Muscle of leg (tissue), 16 donors: ENCODE measurements at places on chromosomes 3 and 15.
A peak's percentile ranks its signal among the peaks of the same experiment; 100 is the strongest.

DNA sequence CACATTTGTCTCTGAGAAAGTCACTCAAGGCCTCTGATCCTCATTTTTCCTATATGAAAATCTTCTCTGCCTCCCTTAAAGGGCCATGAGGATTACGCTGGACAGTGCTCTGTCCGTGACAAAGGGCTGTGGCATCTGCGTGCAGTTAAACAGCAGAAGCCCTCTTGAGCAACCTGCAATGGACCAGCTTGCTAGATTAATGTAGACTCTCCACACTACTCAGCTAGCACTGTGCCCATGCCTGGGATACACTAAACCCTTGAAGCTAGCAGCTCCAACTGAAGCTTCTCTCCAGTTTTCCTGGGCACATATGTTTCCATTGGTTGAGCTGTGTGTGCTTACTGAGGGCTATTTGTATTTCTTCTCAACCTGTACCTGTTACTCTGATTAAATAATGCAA, 303.8 kb downstream of the RPLP1 start:
- DNase-seq: no peak

DNA sequence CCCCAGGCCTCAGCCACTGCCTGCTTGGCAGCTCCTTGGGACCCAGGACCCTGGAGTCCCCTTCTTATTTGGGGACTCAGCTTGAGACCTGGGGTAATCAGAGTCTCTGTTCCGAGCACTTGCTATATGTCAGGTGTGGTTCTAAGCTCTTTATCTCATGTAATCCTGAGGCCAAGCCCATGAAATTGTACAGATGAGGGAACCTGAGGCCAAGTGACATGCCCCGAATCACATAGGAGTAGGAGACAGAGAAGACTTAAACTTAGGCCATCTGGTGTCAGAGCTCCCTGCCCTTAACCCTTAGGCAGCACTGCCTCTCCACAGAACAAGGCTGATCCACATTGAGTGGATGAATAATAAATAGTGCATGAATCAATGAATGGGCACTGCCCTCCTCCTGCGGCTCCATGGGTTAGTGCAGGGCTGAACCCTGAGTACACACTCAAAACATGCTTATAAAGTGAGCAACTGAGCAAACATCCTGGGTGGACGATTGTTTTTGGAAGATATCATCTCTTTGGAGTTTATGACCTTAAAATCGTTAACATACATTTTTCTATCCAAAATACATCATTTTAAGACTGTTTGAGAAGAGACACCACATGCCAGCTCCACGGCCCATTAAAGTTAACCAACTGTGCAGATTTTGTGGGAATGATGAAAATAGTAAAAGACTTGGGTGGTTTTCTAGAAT, 33.2 kb upstream of the IQSEC1 start:
- no peak for DNase-seq

DNA sequence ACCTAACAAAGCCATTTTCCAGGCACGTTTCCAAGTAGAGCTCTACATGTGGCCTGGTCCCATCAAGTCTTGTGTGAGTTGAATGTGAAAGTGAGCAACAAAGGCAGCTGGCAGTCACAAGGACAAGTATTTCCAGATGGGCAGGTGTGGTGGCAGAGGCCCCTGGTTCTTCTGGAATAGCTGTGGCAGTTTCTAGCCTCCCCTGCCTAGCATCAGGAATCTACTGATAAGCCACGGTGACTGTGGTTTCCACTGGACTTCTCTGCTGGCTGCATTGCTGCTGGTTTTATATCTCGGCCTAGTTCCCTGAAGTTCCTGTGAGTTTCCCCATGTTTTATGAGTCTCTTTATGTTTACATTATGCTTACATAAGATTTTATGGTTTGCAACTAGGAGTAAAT, 117.7 kb downstream of the GOLIM4 start:
- peak; percentile 11 for DNase-seq

DNA sequence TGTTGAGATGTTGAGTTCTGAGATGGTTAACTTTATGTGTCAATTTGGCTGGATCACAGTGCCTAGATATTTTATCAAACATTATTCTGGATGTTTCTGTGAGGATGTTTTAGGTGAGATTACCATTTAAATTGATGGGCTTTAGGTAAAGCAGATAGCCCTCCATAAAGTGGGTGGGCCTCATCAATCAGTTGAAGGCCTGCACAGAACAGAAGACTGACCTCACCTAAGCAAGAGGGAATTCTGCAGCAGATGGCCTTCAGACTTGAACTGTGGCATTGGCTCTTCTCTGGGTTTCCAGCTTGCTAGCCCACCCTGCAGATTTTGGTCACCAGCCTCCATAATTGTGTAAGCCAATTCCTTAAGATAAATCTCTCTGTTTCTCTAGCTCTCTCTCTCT, 260.4 kb upstream of the VEPH1 start:
- DNase-seq: no peak

- no peak for DNase-seq
These were observed 153.2 kb downstream of the LRRC28 start for GRCh38 chr15:99404454-99404853.

DNA sequence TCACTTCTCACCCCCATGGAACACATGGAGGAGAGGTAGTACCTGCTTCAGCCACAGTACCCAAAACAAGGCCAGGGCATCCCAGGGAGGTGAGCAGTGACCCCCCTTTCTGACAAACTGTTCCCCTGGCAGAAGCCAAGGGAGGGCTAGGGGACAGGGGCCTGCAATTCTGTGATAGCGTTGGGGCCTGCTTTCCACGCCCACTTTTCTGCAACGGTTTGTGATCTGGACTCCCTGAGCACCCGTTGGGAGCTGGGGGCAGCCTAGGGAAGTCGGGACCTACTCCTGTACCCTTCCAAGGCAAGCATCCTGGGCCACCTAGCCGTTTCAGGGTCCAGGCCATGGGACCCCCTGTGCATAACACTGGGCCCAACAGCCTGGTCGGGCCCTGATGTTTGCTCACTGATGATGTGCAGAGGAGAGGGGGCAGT, 996 bp upstream of the DNAJA4 start:
- no peak for DNase-seq

DNA sequence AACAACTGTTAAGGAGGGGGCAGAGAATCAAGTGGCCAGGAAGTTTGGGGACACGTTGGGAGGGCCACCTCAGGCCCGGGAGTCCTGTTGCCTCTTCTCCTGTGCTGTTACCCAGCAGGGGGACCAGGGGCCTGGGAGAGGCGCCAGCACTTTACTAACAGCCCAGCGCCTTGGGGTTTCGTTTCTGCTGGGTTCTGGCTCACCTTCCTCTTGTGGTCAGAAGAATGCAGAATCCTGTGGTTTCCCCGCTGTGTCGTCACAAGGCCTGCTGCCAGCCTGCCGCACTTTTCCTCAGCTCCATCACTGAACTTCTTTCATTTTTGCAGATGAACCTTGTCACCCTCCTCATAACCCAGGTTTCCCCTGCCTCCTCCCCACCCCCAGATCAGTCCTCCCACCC, 67.7 kb downstream of the SLC30A4 start:
- peak; percentile 38 for DNase-seq

GRCh38 chr3:16898595-16899395, 14.0 kb downstream of the PLCL2 start:
- DNase-seq: no peak

DNA sequence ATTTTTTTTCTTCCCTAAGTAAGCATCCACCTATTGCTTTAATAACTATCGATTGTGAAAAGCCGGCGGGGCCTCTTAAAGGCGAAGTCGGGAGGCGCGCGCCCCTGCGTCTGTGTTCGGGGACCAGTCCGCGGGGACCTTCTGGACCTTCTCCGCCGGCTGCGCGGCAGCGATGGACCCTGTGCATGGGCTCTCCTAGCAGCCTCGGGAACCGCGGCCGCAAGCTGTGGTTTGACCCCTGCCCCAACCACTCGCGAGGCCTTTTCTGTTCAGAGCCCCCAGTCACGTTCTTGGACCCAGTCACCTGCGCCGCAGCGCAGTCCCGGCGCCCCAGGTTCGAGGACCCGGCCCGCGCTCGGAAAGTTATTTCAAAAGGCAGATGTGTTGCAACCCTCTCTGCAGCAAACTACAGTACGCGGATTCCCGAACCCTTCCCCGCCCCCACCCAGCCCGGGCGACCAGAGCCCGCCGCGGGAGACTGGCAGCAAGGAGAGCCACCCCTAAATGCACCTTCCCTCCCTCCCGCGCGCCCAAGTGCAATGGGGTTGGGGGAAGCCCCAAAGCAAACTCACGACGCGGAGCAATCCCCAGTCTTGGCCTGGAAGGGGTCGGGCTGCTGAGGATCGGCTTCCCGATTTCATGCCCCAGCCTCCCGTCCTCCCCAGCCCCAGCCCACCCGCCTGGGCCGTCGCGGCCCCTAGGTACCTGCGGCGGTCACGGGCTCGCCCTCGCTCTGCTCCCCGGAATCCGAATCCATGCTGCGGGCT, 684 bp downstream of the TNFAIP8L3 start:
- DNase-seq: peak; percentile 33

DNA sequence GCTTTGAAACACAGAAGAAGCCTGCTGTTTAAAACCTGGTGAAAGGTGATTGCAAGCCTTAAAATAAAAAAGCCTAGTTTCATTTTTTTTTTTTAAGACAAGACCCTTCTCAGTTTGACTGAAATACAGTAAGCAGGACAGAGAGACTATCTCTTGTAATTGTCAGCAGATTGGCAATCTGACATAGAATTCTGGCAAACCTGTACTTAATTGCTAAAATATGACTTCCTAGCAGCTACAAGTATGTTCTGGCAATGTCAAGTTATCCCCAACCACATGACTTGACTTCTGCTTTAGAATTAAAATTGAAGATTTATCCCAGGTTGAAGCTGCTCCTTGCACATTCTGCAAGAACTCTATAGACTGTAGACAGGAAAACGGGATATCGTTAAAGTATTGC, 232.8 kb upstream of the NR2F2 start:
- DNase-seq: peak; percentile 69

GRCh38 chr15:40558952-40559742, 5.7 kb downstream of the CCDC32 start:
- DNase-seq: no peak

DNA sequence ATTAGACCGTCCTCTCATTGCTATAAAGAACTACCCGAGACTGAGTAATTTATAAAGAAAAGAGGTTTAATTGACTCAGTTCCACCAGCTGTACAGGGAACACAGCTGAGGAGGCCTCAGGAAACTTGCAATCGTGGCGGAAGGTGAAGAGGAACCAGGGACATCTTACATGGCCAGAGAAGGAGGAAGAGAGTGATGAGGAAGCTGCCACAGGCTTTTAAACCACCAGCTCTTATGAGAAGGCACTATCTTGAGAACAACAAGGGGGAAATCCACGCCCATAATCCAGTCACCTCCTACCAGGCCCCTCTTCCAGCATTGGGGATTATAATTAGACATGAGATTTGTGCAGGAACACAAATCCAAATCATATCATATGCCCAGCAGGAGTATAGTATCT, 138.5 kb downstream of the ALCAM start:
- DNase-seq: peak; percentile 7

DNA sequence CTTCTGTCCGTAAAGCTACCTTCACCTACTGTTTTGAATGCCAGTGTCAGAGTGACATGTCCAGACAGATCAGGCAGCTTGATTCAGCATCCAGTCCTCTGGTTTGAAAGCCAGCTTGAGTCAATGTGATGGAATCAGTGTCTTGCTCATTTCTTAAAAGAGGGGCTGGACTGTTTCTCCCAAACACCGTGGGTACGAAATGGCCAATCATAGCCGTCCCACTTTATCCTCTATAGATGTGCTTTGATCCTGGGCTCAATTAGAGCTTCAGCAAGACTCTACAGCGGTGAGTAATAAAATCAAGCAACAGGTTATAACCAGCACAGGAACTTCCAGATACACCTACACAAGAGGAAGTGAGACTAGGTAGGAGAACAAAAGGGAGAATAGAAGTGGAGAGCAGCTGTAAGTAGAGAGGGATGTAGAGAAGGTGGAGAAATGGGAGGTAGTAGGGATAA, 17.0 kb upstream of the OR5K1 start:
- DNase-seq: no peak

DNA sequence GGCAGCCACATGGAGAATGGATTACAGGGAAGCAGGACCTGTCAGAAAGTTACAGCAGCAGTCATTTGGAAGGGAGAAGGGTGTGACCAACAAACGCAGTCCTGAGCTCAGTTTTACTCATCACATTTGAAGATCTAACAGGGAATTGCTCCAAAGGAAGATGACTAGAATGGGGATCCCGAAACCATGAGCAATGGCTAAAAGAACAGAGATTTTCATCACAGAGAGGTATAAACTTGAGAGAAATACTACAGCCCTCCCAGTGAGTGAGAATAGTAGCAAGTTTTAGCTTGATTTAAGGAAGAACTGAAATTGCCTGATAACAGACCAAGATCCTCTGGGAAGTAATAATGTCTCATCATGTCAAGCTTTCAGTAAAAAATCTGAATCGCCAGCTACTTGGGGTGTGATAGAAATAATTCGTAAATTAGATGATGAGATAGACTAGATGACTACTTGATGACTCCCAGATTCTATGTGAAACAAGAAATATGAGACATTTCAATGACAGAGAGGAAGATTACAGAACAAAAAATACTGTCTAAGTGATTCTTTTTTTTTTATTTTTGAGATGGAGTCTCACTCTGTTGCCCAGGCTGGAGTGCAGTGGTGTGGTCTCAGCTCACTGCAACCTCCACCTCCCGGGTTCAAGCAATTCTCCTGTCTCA, 16.9 kb downstream of the CD47 start:
- DNase-seq: no peak

GRCh38 chr15:68791431-68792283, 29.0 kb downstream of the ANP32A start:
- DNase-seq: no peak

DNA sequence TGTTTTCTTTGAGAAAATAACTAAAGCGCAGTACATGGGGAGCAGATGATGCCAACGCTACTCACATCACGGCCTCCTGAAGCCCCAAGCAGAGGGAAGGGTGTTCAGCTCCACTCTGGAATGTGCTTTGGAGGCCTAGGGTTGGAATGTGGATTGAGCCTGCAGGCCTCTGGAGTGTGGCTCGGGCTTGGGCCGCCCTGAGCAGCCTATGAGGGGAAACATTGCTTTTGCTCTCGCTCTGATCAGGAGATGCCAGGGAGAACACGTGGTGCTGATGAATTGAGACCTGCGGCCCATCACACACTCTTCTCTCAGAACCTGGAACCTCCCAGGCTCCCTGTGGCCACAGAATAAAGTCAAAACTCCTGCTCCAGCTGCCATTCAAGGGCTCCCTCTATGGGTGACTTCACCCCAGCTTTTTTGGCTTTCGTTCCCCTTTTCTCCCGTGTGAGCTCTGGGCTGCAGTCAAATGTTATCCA, 23.3 kb downstream of the CCDC13 start:
- DNase-seq: peak; percentile 35
